Suprapubic skin (tissue), 4 donors: ENCODE measurements at places on chromosomes 13 and 19.

DNA sequence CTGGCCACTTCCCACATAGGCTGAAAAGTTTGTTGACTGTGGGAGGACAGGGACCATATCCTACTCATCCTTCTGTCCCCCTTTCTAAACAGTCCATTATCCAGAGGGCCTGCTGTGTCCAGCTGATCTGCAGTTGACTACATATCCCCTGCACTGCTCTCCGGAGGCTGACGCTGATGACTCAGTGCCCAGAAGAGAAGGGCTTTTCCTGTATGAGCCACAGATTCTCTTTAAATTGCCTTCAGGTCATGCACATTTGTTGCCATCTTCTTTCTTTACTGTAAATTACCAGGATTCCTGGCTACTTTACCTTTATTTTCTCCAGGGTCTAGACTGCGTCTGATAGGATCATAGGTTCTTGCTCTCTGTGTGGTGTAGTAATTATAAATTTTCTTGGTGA is 125.2 kb downstream of the LACC1 start:
- DNase-seq: no peak

DNA sequence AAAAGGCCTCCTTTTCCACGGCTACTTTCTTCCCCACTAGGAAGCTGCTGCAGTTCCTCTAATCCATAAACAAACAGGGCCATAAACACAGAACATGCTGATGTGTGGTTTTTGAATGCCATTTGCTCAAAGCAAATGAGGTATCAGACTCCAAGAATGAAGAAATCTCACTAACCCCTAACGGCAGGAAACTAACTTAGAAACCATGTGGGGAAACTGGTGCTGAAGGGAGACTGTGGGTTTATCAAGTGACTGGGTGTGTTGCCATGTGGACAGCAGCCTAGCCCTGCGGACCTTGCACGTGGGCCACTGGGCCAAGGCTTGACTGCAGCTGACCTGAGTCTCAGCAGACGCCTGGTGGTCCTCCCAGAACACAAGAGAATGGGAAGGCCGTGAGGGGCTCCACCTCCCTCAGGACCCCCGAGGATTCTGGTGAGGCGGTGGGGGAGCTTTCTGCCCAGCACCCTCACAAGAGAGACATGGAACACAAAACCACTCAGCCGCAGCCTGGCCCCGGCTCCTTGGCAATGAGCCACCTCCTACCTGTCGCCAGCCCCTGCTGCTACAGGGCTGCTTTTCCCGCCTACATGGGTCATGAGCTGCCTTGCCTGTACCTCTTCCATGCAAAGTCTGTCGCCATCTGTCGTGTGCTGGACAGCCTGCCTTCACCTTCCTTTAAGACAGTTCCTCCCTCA is 10.6 kb downstream of the SLC15A1 start:
- DNase-seq: no peak

- DNase-seq: peak; percentile 89
Measured at GRCh38 chr19:6271721-6272410, 7.9 kb downstream of the MLLT1 start.

DNA sequence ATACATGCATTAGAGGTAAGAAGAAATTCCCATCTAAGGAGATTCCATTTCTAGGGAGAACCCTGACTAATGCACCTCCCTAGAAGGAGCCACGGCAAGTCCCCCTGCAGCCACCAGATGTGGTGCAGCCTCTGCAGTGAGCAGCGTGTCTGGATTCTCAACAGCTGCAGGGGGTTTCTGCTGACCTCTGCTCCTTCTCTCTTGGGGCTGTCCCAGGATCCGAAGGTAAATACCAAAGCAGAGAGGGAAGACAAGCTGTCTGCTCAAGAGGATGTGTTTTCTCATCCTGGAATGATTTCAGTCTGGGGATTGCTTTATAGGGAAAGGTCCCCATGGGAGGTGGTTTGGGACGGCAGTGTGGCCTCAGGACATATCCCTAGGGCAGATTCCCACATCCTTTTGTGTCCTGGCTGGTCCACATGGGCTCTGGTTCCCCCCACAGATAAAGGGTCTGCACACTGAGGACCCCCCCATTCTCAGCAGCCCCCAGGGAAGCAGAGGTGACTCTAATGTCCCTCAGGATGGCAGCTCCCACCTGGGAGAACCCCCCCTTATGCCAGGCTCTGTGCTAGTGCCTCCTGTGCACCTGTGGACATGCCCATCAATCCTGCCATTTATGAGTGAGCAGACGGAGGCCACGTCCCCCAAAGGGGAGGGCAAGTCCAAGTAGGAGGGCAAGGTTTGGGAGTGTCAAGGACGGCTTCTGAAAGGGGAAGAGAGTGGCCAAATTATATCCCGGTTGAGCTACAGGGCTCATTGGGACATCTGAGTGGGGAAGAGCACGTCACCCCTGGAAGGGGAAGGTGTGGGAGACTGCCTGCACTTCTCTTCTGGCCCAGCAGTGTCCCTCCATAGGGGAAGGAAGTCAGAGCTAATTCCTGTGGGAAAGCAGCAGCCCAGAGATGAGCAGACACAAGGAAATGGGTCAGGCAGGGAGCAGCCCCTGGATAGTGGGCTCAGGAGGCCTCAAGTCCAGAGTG is 10.2 kb upstream of the OR10H5 start:
- no peak for DNase-seq

DNA sequence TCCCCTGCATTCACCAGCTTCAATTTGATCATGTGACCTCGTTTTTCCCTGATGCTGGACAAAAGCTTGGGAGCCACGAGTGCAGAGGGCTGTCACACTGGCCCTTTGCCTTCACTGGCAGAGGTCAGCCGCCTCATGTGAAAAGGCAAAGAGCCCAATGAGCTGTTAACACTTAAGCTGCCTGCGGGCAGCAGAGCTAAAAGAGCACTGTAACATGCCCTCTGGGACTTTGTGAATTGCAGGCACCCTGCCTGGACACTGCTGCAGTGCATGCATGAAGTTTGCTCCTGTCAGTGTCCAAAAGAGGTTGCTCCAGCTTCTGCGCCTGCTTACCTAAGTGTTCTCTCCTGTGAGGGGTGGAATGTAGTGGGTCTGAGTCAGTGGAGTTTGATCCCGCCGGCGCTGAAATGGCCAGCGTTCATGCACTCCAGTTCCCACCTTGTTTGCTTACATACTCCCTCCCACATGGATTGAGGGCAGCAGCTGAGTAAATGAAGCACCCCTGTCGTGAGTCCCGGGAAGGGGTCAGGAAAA is 193.7 kb downstream of the RFC3 start:
- DNase-seq: no peak

- DNase-seq: no peak
Measured at GRCh38 chr19:58170860-58171259, 12.0 kb upstream of the ZNF274 start.

GRCh38 chr19:33683881-33684537 is 62.3 kb downstream of the CHST8 start:
- DNase-seq: no peak

- DNase-seq: no peak
Measured at GRCh38 chr19:10036601-10037071, 23.4 kb downstream of the RDH8 start.

GRCh38 chr13:107376341-107377125 is 808.6 kb upstream of the ARGLU1 start:
- DNase-seq: no peak

DNA sequence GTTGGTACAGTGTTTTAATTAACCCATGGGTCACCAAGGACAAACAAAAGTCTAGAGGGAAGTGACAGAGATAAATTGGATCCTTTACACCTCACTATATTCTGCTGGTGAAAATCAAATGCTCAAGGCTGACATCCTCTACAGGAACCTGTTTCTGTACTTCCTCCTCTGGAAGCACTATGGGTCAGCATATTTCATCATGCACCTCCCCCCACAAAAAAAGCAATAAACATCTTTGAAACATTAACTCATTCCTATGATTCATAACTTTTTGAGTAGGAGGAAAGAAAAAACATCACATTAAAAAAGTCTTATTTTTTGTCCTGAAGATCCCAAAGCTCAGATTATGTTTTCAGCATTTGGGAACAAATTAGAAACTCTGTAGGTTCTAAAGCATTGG is 588.3 kb upstream of the SGCG start:
- DNase-seq: no peak

DNA sequence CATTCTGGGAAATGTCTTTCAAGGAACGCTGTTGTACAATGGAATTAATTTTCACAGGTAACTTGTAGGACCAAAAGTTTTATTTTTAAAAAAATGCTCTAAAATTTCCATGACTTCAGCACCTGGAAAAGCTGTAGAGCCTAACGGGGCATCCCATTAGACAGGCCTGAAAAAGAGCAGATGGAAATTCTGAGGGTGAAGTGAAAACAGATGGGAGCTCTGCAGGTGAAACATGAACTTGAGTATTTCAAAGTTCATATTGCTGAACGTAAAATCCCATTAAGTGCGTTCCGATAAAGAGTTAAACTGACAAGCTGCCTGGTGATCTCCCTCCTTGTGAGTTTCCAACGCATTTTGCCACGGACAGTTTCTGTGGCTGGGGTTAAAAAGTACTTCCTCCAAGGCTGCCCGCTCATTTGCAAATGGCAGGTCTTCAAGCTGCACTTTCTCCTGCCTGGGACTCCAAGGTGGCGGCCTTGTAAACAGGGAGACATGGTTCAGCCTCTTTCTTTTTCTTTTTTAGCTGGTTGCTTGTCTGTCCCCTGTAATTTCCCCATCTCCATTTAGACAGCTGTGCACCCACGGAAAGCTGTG is 450.4 kb downstream of the FGF9 start:
- no peak for DNase-seq

- DNase-seq: no peak
Measured at GRCh38 chr13:76225815-76226489, 589.8 kb downstream of the LMO7 start.

- DNase-seq: no peak
Measured at GRCh38 chr19:40641281-40641680, 40.1 kb downstream of the LTBP4 start.

DNA sequence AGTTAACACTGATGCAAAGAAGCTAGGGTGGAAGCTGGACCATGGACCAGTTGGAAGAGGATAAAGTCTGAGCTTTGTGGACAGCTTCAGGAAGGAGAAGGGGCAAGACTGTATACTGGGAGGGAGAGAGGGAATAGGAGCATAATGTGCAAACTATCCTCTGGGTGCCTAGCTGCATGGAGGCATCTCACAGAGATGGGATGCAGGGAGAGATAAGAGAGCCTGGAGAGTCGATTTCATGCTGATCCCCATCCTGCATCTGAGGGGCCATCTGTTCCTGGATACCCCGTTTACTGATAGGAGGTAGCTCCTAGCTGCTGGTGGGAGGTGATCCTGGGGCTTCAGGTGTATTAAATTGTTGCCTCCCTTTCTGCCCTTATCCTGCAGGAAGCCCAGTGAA is 8.8 kb downstream of the CYP4F3 start:
- no peak for DNase-seq

DNA sequence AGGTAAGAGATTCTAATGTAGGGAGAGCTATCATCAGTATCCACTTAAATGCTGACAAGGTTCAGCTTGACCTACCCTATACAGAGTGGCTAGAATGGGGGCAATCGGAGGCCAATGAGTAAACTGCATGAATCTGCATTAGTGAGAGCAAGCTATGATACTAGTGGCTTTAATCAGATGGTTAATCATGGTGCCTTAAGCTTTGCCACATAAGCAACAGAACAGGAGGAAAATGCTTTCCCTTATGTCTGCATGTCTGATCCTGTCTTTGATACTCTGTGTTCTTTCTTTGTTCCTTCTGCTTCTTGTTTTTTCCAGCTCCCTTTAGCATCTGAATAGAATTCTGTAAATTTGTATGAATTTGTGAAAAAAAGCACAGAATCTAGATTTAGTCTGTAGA is 91.1 kb downstream of the WDFY2 start:
- DNase-seq: no peak

DNA sequence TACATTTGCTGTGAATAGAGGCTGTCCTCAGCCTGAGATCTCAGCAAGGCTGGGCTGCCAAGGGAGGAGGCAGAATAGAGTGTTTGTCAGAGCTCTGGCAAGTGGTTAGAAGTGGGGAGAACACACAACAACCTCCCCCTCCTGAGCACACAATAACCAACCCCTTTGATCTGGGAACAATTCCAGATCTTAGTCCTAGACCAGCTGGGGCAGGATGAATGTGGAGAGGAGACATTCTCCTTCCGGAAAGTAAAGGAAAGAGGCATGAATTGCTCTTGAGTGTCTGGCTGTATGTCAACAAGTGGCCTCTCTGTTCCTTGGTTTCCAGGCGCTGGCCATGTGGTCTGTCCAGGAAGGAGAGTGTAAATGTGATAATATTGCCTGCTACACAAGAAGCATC is 114.9 kb upstream of the TMTC4 start:
- DNase-seq: no peak

GRCh38 chr19:3265432-3265831 is 41.0 kb downstream of the CELF5 start:
- no peak for DNase-seq

DNA sequence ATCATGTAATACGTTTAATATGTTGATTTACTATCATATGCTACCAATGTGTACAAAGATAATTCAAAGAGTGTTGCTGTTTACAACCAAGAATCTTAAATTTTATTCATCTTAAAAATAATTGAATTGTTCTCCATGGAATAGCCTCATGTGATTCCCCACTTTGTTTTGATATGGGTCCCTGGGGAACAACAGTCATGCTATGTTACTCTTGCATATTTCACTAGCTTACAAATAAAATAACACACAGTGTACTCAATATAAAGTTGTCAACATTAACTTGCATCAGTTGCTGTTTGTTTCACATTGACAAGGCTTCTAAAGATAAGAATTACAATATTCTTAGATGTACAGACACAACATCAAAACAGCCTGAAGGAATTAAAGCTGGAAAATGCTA is 2.3 kb downstream of the ENOX1 start:
- DNase-seq: no peak

GRCh38 chr19:58361900-58362271 is 665 bp downstream of the ZNF497 start:
- peak; percentile 81 for DNase-seq

GRCh38 chr19:10836479-10837330 is 693 bp upstream of the TMED1 start:
- DNase-seq: peak; percentile 90
